Cardiac fibroblast (primary cell): ENCODE measurements at places on chromosomes 6 and 20.
A peak's percentile ranks its signal among the peaks of the same experiment; 100 is the strongest.

DNA sequence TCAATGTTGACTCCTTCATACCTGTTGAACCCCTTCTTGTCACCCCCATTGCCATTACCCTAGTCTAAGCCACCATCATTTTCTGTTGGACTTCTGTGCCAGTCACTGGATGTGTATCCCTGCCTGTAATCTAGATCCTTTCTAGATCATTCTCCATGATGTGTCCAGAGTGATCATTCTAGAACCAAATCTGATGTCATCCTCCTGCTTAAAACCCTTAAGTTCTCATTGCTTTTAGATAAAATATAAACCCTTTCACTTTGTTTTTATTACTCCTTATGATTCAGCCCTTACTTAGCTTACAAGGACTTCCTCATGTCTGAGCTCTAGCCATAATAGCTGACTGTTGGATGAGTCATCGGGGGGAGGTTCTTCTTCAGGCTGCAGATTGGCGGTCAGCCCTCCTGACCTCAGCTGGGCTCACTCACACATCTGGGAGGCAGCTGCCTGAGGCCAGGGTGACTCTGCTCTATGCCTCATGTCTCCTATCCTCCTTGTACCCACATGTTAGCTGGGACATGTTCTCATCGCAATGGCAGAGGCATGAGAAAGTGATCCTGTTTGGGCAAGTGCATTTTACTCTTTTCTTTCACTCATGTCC is 287.6 kb downstream of the ESR1 start:
- DNase-seq = peak; percentile 97

DNA sequence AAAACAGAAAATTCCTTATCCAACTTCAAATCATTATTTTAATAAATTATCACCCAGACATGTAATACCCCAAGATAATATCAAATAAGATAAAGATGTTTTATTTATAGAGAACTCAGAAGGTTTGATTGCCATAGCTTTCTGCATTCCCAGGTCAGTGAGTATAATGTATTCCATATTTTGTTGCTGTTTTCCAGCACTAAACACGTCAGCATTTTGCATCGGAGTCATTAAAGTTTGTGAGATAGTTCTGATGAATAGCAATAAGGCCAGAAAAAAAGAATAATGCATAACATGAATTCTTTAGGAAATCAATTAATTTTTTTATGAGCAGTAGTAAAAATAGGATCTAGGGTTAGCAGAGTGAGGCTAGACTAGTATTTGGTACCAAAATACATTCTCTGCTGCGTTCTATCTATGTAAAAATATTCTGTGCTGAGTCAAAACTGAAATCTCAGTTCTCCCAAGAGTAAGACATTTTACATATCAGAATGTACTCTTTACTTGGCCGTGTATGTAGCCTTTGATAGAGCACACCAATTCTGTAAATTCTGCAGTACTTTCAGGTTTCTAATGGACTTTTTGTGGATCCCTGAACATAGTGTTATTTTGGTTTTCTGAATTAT is 269.9 kb upstream of the AGPAT4 start:
- DNase-seq = no peak

DNA sequence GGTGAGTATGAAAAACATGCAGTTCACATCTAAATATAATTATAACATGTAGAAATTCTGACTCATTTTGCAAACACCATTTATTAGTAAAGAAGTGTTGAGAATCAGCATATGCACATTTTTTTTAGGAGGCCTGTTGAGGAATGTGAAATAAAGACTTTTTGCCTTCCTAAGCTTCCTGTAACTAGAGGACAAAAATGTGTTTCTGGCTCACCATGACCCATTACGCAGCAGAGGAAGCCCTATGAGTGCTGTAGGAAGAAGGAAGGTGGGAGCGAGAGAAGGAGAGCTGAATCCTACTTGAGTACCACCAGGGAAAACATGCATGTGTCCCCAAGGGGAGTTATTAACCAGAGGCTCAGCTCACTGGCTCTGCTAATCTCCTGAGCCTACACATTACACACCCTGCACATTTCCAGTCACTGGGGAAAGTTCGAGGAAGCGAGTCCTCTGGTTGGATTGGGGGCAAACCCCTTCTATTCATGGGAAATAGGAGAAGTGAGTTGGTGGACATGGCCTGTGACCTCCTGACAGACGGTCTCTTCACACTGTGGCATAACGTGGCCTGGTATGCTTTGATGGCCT is 540.5 kb upstream of the JAG1 start:
- peak; percentile 62 for DNase-seq

- DNase-seq = no peak
Observed at GRCh38 chr20:11952639-11953038, 34.9 kb downstream of the BTBD3 start.

- no peak for DNase-seq
Observed at GRCh38 chr6:157853018-157853805, 30.2 kb downstream of the SNX9 start.

GRCh38 chr20:45290677-45291355 is 15.8 kb upstream of the RBPJL start:
- DNase-seq = peak; percentile 84

DNA sequence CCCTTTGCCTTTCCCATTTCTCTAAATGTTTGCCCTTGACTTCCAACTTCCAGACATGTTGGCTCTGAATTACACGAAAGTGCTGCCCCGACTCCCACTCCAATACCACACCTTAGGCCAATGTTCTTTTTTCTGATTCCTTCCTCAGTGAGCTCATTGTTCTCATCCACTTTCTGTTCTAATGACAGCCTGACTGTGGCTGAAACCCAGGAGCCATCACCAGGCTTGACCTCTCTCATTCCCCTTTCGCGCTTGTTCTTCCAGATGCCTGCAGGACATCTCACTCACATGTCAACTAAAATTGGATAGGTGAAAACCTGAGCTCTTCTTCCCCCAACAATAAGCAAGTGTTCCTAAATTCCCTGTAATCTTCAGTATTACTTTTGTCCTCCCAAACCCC is 40.4 kb downstream of the PTPRK start:
- no peak for DNase-seq

DNA sequence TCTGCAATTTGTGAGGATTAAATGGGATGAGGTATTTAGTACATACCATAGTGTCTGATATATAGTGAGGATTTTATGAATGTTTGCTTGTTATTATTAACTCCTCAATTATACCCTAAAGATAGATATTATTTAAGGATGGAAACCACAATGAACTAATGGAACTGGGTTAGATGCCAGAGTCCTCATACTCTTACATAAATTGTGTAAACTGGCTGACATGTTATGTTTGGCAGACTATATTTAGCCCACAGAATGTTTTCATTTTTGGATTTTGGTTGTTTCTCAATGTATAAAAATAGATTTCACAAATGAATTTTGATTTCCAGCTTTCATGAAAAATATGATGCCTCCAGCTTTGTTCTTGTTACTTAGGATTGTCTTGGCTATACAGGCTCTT is 37.6 kb downstream of the HTR1B start:
- DNase-seq = peak; percentile 62

GRCh38 chr20:38747495-38748096 is 664 bp upstream of the ACTR5 start:
- DNase-seq = no peak

DNA sequence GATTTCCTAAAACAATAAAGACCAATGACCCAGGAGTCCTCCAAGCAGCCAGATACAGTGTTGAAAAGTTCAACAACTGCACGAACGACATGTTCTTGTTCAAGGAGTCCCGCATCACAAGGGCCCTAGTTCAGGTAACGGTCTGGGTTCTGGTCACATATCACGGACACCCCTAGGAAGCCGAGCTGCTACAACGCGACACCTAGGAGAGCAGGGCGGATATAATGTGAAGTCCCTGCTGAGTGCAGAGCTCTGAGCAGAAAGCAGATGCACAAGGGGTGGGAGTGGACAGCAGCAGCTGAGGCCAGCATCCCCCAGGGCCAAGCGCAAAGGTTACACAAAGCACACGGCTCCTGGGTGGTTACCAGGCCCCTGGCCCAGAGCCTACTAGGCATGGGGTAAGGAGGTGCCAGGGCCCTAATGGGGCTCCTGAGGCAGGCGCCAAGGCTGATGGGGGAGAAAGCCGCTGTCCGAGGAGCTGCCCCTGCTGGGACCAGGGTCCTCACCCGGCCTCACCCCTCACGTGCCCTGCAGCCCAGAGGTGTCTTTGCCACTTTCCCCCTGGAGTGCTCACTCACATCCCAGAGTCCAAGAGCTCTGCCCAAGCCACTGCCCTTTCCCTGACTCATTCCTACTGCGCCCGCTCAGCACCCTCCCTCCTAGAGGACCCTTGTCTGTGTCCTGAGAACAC is 8.4 kb downstream of the CST7 start:
- DNase-seq = no peak

GRCh38 chr6:143096403-143096802 is 35.7 kb downstream of the AIG1 start:
- no peak for DNase-seq

GRCh38 chr6:9197726-9198125 is 762.4 kb upstream of the SLC35B3 start:
- DNase-seq = no peak

DNA sequence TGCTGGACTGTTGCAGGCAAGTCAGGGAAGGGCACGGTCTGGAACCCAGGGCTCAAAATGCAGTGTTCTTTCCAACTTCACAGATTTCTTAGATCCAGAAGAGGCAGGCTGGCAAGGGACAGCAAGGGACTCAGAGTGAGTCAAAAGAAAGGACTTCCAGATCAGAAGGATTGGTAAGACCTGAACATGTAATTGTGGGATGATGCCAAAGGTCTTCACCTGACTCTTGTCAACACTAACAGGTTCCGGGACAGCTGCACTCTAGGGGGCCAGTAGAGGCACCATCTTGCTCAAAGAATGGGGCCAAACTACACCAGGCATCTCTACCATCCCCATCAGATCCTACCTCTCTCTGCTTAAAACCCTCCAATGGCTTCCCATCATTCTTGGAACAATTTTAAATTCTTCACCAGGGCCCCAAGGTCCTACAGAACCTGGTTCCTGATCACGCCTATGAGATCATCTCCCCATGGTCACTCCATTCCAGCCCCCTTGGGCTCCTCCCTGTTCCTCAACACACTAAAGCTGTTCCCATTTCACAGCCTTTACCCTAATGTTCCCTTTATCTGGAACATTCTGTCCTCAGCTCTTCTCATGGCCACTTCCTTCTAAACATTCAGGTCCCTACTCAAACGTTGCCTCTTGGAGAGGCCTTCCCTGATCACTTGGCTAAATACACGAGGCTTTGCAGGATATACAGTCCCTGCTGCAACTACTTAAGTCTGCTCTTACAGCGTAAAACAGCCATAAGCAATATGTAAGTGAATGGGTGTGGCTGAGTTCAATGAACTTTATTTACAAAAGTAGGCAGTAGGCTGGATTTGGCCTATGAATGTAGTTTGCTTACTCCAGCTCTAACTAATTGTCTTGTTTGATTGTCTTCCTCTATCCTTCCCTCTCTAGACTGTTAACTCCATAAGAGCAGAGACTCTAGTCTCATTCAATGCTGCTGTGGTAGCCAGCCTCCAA is 29.6 kb upstream of the TTPAL start:
- no peak for DNase-seq

DNA sequence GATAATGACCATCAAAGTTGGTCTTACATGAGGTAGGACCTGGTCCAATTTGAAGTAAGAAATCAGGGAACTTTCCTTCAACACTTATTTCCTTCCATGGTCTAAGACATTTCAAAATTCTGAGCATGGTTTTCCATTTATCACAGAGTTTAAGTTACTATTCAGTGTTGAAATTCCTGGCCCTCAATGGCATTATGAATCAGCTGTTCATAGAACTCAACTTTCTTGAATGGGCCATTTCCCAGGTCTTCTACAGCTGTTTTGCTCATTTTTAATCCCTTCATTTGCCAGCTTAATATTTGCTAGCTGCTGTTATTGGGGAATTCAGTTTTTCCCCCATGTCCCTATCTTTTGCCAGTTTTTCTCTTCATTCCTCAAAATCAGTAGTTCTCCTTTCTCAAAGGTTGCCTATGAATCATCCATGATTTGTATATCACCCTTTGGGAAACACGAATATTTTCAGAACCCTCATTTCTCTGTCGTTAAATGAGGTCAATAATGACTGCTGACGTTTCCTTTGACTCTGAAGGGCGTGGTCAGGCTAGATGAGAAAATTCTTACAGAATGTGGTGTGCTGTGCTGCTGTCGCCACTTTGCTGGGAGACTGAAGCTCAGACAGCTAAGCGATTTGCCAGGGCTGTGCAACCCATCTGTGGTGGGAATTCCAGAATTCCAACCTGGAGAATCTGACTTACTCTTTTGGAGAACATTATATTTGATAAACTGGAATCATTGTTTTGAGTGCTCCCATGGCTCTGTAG is 216.5 kb upstream of the FLRT3 start:
- peak; percentile 32 for DNase-seq

DNA sequence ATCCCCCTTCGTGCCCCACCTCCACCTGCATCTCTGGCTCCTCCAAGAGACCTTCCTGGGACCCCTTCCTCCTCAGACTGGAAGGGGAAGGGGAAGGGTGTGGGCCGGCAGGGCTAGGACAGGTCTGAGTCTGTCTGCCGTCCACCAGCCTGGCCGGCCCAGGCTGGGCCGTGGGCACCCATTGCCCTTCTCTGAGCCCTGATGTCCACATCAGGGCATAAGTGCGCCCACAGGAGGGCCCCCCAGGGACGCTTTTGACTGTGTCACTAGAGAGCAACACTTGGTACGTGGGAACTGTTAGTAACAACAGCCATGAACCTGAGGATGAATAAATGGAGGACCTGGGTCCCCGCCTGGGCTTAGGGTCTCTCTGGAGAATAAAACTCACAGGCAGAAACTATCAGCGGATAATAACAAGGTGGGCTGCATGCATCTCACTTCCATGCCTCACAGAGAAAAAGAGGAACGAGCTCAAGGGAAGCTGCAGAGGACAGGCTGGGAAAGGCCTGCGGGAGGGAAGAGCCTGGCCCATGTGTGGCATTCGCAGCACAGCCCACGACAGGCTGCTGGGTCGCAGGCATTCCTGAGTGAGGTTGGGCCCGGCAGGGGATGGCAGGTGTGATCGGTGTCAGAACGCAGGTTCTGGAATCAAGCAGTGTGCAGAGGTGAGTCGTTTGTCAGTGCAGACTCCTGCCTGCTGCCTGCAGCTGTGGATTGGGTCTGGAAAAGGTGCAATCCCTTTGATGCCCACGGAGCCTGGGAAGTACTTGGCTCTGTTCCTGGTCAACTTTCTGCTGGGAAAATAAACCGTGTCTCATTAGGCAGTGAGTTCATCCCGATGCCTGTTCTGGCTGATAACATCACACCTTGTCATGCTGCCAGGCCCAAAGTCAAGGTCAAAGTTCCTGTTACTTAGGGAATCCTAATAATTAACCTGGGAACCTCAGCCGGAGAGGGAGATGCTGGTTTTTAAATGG is 60.9 kb downstream of the BCAS4 start:
- no peak for DNase-seq

GRCh38 chr6:136251394-136251793 is 1.3 kb upstream of the MTFR2 start:
- DNase-seq = no peak

- peak; percentile 20 for DNase-seq
Observed at GRCh38 chr6:89351671-89352277, 748 bp downstream of the UBE2J1 start.
